Stimulated activated CD4-positive, alpha-beta T cell treated with anti-CD3 and anti-CD28 coated beads, Interleukin-15, amount 100 ng/mL, for 24 hours (primary cell): ENCODE measurements at places on chromosomes 3 and 15.

GRCh38 chr15:25728816-25729215 lies 134.3 kb downstream of the ATP10A start:
- DNase-seq, result no peak

GRCh38 chr15:37017031-37017625 lies 83.2 kb downstream of the MEIS2 start:
- DNase-seq, result no peak

DNA sequence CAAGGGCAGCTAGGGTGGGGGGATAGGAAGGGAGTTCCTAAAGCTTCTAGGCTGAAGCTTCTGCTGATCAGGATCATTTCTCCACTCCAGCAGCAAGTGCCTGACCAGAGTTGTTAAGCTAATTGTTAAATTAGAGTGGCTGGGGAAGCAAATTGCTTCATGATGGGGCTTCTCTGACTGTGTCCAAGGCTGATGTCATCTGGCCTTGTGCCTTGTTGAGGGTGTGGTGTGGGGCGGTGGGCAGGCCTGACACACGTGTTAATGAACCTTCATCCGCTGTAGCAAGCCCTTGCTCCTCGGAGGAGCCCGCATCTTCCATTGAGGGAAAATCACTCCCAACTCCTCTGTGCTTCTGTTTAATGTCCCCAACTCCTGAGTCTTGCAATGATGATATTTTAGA lies 84.3 kb upstream of the ROPN1 start:
- DNase-seq, result no peak

DNA sequence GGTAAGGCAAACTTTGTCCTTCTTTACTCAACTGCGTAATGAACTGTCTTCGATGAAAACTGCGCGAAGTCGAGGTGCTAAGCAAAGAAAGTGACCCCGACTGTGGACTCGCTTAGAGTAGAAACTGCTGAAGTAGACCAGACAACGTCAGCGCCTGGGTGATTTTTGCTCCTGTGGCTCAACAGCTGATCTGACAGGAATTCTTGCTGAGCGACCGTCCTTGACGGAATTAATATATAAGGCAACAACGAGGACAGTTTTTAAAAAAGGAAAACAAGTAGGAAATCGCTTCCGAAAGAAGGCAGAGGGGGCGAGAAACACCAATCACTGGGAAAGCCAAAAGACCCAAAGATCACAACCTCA lies 541 bp downstream of the RPS27L start:
- peak; percentile 29 for DNase-seq

DNA sequence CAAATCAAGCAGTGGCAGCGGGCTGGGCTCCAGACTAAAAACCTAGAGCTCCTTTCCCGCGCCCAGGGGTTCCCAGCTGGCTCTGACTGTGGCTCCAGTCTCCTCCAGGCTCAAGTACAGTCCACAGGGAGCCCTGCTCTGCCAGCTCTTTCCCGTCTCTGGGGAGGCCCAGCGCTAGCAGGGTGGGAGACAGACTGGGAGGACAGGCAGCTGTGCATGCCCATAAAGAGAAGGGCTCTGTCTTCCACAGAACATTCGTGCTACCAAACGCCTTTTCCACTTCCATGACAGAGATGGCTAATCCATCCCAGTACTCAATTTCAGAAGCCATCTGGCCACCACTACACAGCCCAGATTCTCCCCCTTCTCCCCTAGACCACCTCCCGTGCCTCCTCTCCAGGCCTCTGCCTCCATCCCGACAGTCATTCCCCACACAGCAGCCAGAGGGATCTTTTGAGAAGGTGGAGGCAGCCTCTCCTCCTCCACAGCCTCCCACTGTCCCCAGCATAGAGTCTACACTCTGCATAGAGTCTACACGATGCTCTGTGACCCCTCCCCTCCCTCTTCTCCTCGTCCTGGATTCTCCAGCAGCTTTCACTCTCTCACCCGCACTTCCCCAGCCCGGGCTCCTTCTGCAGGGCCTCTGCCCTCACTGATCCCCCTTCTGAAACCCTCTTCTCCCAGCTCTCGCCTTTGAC lies 6.8 kb upstream of the DUSP7 start:
- no peak for DNase-seq
